Naive thymus-derived CD4-positive, alpha-beta T cell (primary cell): ENCODE measurements at places on chromosomes 12 and 14. TPM values are rescaled to one million over a fixed set of nuclear protein-coding genes. Genes with fewer than 3 reads are reported as not detected.

DNA sequence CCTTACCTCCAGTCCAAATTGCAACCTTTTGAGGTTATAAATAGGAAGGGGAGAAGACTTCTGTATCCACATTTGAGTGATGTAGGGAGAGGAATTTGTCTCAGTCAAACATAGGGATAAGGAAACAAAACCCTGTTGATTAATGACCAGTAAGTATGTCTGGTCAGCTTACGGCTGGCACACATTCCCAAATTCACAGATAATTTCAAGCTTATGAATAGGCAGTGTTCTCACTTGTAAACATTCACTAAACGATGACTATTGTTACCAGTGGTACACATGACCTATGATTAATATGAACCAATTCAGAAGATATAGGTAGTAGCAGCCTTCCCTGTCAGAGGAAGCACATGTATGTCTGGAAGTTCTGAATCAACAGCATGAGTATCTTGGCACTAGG is 33.0 kb upstream of the SLC5A8 start:
- DNase-seq = no peak

MORN3 gene
- 17.5 TPM for total RNA-seq

DNA sequence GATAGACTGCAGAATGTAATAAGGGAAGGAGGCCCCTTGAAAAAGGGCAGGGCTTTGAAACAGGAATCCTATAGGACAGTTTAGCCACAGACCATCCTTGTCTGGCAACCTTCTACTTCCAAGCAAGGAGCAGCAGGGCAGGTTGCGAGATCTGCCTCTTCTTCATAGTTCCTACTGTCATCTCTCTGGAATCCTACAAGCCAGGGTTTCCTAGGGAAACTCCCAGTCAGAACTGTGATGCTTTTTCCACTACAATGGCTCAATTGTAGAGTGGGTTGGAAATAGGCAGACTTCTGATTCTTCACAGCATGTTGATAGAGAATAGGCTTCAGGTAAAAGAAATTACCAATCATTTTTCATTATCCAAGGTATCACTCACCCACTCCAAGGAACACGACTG is 186.3 kb downstream of the DACT1 start:
- no peak for DNase-seq

GRCh38 chr12:108699955-108700563 is 31.3 kb downstream of the CORO1C start:
- no peak for DNase-seq

DEGS2 gene
- not detected for total RNA-seq

DNA sequence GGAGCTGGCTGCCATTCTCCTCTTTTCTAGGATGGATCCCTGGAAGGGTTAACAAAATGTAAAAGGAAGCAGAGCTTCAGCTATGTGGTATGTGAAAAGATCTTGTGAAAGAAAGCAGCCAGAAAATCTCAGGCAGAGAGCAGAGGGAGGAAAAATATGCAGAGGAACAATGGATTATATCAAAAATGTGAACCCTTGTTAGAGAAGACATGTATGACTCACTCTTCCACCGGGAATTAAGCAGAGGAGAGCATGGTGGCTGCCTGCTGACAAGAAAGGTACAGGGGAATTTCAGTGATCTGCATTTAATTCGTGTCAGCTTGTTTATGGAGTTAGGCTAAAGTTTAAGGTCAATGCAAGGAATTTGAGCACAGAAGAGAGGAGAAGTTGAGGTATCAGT is 46.3 kb downstream of the KCNA1 start:
- no peak for DNase-seq

CD163 gene
- total RNA-seq = 35.0 TPM

DNA sequence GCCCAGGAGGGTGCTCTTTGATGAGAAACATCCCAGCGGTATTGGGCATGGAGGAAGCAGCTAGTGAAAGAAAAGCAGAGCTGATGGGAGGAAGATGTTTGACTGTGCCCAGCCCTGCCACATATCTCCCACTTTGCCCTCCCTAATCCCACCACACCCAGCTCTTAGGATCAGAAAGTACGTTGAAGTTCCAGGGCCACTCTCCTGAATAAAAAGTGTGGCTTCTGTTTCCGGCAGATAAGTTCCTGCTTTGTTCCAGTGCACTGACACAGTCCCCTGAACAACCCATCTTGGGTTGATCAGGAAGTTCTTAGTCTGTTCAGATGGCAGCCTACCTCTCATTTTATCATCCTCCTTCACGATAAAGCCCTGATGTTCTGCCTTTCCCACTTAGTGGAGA is 16.5 kb downstream of the TPCN1 start:
- no peak for DNase-seq

DNA sequence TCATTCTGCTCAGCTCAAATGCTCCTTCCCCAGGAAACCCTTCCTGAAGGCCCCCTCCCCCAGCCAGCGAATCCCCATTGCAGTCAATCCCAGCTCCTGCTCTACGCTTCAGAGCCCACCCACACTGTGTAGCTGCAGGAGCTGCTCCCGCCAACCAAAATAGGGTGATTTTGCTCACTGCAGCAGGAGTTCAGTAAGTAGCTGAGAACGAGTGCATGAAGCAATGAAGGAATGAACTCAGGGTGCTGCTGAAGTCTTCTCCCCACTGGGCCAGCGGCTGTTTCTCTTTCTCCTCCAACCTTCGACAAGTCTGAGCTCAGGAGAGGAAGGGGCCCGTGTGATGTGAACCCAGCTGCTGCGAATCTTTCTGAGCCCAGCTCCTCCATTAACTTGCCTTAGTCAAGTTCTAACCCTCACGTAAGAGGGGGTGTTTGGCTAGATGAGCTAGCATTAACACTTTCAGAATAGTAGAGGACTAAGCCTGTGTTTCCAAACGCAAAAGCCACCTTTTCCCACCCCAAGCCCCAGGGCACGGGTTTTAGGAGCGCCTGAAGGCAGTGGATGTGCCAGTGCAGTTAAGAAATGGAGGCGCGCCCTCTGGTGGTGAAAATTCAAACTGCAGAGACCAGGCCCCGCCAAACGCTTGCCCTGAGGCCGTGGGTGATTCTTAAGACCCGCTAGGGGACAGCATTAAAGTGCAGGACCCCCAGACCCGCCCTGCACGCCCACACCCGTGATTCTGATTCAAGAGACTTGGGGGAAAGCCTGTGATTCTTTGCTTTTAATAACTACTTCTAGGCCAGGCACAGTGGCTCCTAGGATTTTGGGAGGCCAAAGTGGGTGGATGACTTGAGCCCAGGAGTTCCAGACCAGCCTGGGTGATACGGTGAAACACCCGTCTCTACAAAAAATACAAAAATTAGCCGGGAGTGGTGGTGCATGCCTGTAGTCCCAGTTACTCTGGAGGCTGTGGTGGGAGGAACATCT is 11.9 kb upstream of the SERPINA4 start:
- peak; percentile 24 for DNase-seq

DNA sequence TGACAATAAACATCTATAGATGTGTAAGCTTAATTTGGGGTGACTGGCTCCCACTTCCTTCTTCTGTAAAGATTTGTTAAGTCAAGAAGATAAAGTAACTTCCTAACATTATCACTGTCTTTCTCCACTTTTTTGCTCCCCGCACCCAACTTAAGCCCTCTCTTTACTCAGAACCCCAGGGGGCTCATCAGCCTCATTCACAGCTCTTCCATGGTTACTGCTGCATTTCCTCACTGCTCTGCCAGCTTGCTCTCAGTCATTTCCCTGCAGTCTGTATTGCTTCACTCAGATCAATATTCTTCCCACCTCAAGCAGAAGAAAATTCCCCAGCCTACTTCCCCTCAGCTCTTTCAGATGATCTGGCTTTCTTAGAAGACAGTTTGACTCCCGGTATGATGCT is 102.0 kb downstream of the PIK3C2G start:
- DNase-seq = no peak

EPYC gene
- total RNA-seq = not detected in 2 replicates

MFAP5 gene
- not detected for total RNA-seq

PYGL gene
- 45.9 TPM for total RNA-seq

MYO1H gene
- total RNA-seq = not detected

- no peak for DNase-seq
Measured at GRCh38 chr12:18339633-18340032, 78.3 kb downstream of the PIK3C2G start.

ANGEL1 gene
- 35.7 TPM for total RNA-seq

DNA sequence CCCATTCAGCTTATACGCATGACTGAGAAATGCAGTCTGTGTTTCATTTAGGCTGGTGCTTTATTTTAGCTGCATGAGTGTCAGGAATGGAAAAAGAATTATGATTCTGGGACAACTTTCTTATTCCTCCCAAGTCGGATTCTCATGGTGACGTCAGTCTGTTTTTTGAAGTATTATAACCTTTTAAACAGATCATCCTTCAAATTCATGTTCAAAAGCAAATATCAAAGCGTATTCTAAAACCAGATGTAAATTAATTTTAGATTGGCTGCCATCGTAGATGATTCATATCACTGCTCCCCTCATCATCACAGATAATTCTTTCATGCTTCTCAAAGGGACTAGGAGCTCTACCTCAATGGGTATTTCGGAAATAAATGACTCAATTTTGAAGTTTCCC is 15.0 kb downstream of the FNTB start:
- DNase-seq = no peak

DNA sequence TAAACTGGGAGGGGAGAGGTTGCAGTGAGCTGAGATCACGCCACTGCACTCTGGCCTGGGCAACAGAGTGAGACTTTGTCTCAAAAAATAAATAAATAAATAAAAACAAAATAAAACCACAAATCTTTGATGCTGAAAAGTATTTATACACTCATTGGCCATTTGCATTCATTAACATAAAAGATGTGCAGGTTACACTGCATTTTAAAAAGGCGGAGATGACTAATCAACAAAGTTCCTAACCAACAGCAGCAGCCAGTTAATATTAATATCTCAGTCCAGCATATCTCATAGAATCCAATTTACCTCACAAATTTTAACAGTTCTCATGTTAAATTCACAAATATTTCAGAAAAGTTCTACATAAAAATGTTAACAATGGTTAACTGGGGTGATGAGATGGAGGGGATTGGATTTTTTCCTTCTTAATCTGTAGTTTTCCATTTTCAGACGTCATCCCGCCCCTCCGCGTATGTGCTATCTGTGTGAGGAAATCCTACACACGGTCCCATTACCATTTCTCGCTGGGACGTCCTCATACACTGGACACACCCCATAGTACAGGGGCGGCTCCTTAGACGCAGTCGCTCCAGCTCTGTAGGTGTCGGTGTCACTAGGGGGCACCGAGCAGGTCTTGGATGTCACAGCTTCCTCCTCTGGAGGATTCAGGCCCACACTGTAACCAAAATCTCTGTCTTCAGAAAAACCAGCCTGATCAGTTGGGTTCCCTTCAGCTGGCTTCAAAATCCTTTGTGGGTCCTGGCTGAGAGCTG is 7.3 kb downstream of the ANKLE2 start:
- DNase-seq = no peak

DNA sequence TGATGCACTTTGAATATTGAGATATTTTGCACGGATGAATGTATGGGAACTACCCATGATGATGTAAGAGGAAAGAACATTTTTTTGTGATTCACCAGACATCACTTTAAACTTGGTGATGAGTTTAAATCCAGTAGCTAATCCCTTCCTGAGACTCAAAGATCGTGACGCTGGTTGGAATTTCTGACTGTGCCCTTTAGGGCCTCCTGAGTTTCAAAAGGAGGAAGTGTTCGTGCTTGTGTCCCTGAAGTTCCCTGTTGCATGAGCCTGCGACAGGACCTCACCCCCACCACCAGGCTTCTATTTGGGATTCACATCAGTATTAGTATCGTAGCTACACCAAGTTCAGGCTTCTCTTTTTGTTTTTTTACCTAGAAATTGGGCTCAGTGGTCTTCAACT is 18.6 kb upstream of the RIN3 start:
- no peak for DNase-seq

- no peak for DNase-seq
Measured at GRCh38 chr14:94646066-94646465, 33.9 kb downstream of the SERPINA3 start.

GRCh38 chr12:62898526-62898925 is 36.4 kb downstream of the PPM1H start:
- DNase-seq = no peak
